Adipocyte (in vitro differentiated cells): ENCODE measurements at places on chromosomes 5 and 9.

DNA sequence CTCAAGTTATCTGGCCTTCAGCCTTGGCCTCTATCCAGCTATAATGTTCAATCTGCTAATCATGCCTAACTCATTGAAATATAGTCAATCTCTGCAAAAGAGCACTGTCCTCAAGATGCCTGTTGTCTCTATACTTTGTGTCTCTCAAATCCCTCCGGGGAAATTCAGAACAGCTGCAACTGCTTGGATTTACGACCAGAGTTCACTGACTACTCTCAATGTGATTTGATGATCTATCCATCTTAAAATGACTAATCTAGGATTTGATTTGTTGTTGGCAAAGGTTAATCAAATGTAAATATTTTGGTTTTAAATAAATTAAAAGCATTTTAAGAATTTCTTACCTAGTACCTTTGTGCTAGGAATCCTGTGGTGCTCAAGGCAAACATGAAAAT is 40.9 kb downstream of the SVEP1 start:
- DNase-seq, result no peak

DNA sequence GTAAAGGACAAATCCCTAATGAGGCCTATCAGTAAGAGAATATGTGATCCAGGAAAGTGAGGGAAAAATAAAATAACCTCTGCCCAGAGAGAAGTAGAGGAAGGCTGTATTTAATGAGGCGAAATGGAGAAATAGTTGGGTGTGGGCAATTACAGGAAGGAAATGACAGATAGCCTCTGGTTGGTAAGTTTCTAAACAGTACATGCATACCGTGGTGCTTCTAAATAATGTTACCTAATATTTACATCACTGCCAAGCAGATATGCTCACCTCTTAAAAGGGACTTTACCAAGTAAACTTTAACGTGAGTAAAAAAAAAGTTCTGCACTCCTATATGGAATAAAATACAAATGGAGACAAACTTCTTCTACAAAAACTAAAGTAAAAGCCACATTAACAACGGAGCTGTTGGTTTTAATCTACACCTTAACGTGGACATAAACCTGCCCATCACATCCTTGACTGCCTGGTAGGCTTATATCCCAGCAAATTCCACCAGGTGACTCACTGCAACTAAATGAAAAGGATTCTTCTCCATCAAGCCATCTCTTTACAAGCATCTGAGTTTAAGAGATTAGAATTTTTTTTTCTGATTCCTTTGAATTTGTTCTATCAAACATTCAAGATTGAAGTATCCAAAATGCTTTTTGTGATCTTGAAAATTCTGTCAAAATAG is 12.4 kb downstream of the NFIL3 start:
- DNase-seq, result no peak

- DNase-seq, result no peak
Observed at GRCh38 chr9:87379300-87379699, 118.4 kb upstream of the DAPK1 start.

DNA sequence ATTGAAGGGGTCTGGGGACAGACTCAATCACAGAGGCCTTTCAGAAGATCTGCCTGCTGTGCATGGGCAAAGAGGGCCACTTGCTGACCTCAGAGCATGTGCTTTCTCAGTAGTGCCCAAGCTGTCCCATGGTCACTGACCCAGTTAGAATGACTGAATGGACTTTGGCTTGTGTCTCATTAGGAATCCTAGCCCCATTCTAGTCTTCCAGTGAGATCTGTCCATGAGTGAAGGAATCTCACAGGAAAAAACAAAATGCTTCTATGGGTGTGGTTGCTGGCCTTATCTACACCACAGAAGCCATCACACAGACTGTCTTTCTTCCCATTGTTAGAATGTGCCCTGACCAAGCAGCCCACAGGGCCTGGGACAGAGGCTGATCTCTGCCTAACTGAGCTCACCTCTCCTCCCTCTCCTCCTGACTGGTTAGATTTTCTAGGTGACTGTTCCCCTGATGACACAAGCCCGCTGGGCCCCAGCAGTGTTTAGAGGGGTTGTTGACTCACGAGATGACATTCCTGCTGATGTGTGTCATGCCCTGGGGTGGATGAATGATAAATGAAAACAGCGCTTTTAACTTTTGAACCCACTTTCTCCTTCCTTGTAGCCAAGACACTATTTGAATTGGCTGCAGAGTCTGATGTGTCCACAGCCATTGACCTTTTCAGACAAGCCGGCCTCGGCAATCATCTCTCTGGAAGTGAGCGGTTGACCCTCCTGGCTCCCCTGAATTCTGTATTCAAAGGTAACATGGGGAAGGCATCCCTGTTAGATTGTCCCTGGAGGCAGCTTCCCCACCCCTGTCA is 24.8 kb downstream of the TGFBI start:
- DNase-seq, result peak; percentile 93
